Liver (tissue), 10 donors: ENCODE measurements at places on chromosomes 3 and 15. TPM values are rescaled to one million over a fixed set of nuclear protein-coding genes. Genes with fewer than 3 reads are reported as not detected.

DNA sequence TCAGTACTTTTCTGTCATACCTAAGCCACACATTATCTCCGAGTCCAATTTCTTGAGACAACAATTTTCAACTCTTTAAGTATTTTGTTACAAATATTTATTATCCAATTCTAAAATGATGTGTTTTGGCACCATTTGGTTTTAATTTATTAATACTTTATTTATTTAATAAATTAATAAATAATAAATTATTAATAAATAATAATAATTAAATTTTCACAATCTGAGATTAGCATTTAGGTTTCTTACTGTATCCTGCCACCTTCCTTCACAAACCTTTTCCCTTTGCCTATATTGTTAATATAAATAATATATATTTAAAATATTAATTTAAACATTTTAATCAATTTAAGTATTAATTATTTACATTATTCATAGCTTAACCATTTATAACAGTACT lies 23.9 kb downstream of the TMEM207 start:
- no peak overlapping the region for H3K27ac ChIP-seq
- no peaks in the 10 kb centered on the region for H3K27me3 ChIP-seq
- no peak overlapping the region for H3K4me3 ChIP-seq
- no peak for DNase-seq
- H3K36me3 ChIP-seq, result no peaks in the 10 kb centered on the region

DNA sequence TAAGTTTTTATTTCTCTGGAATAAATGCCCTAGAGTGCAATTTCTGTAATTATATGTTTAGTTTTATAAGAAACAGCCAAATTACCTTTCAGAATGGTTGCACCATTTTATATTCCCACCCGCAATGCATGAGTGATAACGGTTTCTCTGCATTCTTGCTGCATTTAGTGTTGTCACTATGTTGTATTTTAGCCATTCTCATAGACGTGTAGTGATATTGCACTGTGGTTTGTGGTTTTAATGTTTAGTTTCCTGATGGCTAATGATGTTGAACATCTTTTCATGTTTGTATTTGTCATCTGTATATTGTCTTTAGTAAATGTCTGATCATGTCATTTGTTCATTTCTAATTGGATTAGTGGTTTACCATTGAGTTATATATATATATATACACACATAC lies 73.0 kb upstream of the GOLIM4 start:
- H3K27ac ChIP-seq, result no peak overlapping the region
- no peak overlapping the region for H3K4me3 ChIP-seq

- no peak overlapping the region for H3K4me3 ChIP-seq
- H3K36me3 ChIP-seq, result no peaks in the 10 kb centered on the region
- H3K27ac ChIP-seq, result no peak overlapping the region
- no peaks in the 10 kb centered on the region for H3K27me3 ChIP-seq
- no peak for DNase-seq
Observed at GRCh38 chr3:70716832-70717231, 404.4 kb upstream of the MDFIC2 start.

DNA sequence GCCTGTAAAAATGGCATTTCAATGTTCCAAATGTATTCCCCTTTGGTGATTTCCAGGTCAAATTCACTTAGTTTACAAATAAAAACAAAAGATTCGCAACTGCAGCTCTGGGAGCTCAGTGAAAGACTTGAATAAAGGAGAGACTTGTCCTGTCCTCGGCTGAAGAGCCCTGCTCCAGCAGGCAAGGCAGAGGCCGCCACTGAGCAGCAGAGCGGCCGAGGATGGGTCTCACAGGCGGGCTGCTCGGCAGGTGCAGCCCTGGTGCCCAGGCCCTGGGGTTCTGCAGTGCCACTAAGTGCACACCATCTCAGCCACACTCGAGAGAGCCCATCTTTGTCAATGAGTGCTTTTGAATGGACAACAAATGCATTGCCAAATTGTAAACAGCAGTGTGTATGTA lies 856.2 kb downstream of the AGBL1 start:
- DNase-seq, result no peak
- H3K27me3 ChIP-seq, result no peaks in the 10 kb centered on the region
- no peaks in the 10 kb centered on the region for H3K4me1 ChIP-seq
- H3K4me3 ChIP-seq, result no peak overlapping the region

DNA sequence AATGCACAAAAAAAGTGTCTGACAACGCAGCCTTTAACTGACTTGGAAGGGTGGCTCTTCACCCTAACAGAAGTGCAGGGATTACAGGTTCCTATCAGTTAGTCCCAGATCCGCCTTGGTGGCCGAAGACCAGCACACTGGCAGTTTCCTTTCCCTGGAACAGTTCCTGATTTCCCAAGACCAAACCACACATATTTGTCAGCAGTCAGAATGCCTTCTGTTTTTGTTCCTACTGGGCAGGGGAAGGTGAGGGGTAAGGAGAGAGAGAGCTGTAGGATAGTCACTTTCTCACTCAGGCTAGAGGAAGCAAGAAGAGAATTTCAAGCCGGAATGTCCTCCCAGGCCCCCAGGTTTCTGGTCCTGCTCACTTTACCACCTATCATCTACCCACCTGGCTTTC lies 9.2 kb downstream of the CXCR6 start:
- H3K27ac ChIP-seq, result no peak overlapping the region
- peaks cover 6% of the 10 kb centered on the region for H3K4me1 ChIP-seq
- no peak overlapping the region for H3K4me3 ChIP-seq
- DNase-seq, result no peak
- H3K36me3 ChIP-seq, result peaks cover 37% of the 10 kb centered on the region

The PRR20G gene
- total RNA-seq, result not detected

DNA sequence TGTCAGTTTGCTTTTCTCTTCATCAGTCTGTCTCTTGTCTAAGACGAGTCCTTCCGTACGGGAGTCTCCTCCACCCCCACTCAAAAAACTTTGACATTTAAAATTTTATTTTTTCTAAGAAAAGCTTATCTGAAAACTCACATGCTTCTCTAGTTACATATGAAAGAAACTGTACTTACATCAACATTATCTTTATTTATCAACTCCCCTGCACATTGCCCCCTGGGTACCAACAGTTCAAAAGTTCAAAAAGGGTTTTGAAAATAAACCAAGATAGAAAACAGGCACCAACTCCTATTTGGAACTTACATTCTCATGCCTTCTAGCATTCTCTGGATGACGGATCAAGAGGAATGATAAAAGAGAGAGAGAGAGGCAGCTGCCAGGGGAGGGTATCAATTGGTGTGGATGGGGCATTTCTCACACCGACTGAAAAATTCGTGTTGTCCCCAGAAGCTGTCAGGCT lies 182.5 kb downstream of the FOXP1 start:
- peak overlapping the region; percentile 33 for H3K27ac ChIP-seq
- H3K36me3 ChIP-seq, result no peaks in the 10 kb centered on the region
- no peaks in the 10 kb centered on the region for H3K27me3 ChIP-seq
- H3K4me3 ChIP-seq, result no peak overlapping the region

GRCh38 chr3:44419116-44419922 lies 58.2 kb downstream of the ZNF445 start:
- H3K36me3 ChIP-seq, result no peaks in the 10 kb centered on the region
- H3K4me1 ChIP-seq, result no peaks in the 10 kb centered on the region
- no peak for DNase-seq
- no peaks in the 10 kb centered on the region for H3K27me3 ChIP-seq
- H3K27ac ChIP-seq, result no peak overlapping the region

GRCh38 chr3:123884203-123884831 lies at the start of gene MYLK:
TSS of gene MYLK (minus strand) at chr3:123884332. CDS start at chr3:123793841, 90,491 bp downstream.
- peak within 1 kb of the TSS; percentile 18 for H3K4me3 ChIP-seq
- peak; percentile 62 for DNase-seq
- H3K4me1 ChIP-seq, result peaks cover 7% of the 10 kb centered on the region
- no peak within 1 kb of the TSS for H3K27ac ChIP-seq
- no peaks in the 10 kb centered on the region for H3K36me3 ChIP-seq
- no peaks in the 10 kb centered on the region for H3K27me3 ChIP-seq

DNA sequence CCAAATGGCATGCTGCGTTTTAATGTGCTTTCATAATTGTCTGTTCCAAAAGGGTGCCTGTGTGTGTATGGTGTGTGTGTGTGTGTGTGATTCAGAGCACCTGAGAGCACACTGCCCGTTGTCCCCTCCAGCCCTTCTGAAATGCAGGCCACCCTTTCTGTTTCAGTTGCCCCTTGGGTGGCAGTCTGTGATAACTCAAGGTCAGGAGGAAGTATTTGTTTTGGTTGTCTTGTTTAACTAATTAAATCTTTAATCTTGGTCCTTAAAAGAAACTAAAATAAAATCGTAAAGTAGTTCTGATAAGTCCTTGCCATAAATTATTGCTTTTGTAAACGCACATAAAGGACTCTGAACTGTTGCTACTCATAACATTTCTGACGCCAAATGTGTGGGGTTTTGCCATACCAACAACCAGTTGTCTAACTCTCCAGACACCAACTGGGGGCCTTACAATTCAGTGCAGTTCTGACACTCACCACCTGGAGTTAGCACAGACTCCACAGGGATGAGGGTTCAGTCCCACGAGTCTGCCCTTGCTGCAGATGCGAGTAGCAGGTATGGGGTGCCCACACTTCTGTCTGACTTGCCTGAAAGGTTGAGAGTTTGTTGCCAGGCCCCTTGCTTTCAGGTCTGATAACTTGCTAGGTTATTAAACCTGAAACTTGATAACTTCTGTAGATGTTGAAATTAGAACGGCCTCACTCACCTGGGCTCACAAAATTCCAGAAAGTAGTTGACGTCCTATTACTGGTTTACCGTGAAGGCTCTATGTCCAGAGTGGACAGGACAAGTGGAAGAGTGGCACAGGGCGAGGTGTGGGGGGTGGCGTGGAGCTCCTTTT lies 157.3 kb downstream of the IGF1R start:
- no peaks in the 10 kb centered on the region for H3K4me1 ChIP-seq
- H3K27ac ChIP-seq, result no peak overlapping the region
- no peaks in the 10 kb centered on the region for H3K36me3 ChIP-seq
- no peaks in the 10 kb centered on the region for H3K27me3 ChIP-seq
- no peak overlapping the region for H3K4me3 ChIP-seq
- DNase-seq, result no peak

- peaks cover 16% of the 10 kb centered on the region for H3K4me1 ChIP-seq
- no peak overlapping the region for H3K27ac ChIP-seq
Observed at GRCh38 chr3:141307351-141308059, 60.8 kb upstream of the ZBTB38 start.

- H3K27ac ChIP-seq, result no peak overlapping the region
- no peaks in the 10 kb centered on the region for H3K4me1 ChIP-seq
- no peak for DNase-seq
- H3K27me3 ChIP-seq, result no peaks in the 10 kb centered on the region
- no peak overlapping the region for H3K4me3 ChIP-seq
Observed at GRCh38 chr3:183317886-183318865, 65.1 kb downstream of the B3GNT5 start.

DNA sequence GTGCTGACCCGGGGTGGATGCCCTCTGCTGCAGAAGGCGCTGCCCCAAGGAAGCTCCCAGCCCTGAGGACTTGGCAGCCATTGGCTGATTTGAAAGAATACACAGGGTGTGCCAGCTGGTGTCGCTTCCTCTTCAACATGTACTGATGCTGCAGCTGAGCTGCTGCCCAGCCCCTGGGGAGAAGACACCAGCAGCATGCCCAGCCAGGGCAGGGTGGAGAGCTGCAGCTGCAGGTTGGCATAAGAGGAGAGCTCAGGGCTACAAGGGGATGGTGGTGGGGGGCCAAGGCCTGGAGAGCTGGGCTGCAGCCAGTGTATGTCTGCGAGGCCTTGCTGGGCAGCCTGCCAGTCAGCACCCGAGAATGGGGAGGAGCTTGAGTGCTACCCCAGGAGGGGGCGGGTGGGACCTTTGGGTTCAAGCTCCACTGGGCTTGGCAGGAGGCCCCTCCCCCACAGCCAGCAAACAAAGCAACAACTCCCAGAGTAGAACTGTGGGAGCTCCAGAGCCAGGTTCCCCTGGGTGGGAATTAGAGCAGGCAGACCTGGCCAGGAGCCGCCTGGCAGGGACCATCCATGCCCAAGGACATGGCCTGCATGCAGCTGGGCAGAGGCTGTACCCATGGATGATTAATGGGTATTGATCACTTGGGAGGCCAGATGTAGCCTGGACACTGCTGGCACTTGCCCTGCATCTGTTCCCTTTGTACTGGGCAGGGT lies 9.2 kb upstream of the SEMA4B start:
- H3K4me3 ChIP-seq, result no peak overlapping the region
- no peaks in the 10 kb centered on the region for H3K27me3 ChIP-seq
- DNase-seq, result peak; percentile 86
- H3K36me3 ChIP-seq, result no peaks in the 10 kb centered on the region
- peak overlapping the region; percentile 82 for H3K27ac ChIP-seq

The BCHE gene
- 33.9 TPM for total RNA-seq

GRCh38 chr3:35562141-35562540 lies 77.2 kb upstream of the ARPP21 start:
- DNase-seq, result no peak
- no peak overlapping the region for H3K27ac ChIP-seq
- no peak overlapping the region for H3K4me3 ChIP-seq
- H3K4me1 ChIP-seq, result no peaks in the 10 kb centered on the region
- no peaks in the 10 kb centered on the region for H3K27me3 ChIP-seq

DNA sequence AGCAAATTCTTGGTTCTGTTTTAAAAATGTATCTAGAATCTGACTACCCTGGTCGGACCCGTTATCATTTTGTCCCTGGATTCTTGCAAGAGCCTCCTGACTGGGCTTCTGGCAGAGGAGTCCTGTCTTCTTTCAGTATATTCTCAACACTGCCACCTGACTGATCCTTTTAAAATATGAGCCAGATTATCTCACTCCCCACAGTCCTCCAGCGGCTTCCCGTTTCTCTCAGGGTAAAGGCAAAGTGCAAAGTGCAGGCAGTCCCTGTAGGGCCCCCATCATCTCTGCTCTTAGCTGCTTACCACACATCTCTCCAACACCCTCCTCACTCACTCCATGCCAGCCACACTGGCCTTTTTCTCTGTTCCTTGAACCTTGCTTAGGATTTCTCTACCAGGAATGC lies 28.4 kb downstream of the CRTC3 start:
- no peak overlapping the region for H3K4me3 ChIP-seq
- H3K36me3 ChIP-seq, result no peaks in the 10 kb centered on the region
- H3K4me1 ChIP-seq, result peaks cover 46% of the 10 kb centered on the region
- DNase-seq, result peak; percentile 46
- H3K27me3 ChIP-seq, result no peaks in the 10 kb centered on the region

GRCh38 chr3:65776081-65776480 lies 262.6 kb downstream of the MAGI1 start:
- no peaks in the 10 kb centered on the region for H3K4me1 ChIP-seq
- H3K36me3 ChIP-seq, result no peaks in the 10 kb centered on the region
- DNase-seq, result no peak
- H3K4me3 ChIP-seq, result no peak overlapping the region

The TMEM45A gene
- total RNA-seq, result 7.1 TPM

The STRC gene
- total RNA-seq, result not detected

The ALG1L2 gene
- total RNA-seq, result not detected

- no peak overlapping the region for H3K4me3 ChIP-seq
- H3K36me3 ChIP-seq, result no peaks in the 10 kb centered on the region
- no peak for DNase-seq
- no peaks in the 10 kb centered on the region for H3K4me1 ChIP-seq
- no peaks in the 10 kb centered on the region for H3K27me3 ChIP-seq
Observed at GRCh38 chr3:95394286-95394685, 1331.4 kb downstream of the NSUN3 start.
